ENCODE measurements at places on chromosomes 3 and 15. TPM values are rescaled to one million over a fixed set of nuclear protein-coding genes. Genes with fewer than 3 reads are reported as not detected.

XCR1 gene
- total RNA-seq: 0.14 TPM

ANKUB1 gene
- total RNA-seq: not detected

DNAH1 gene
- 10.3 TPM for total RNA-seq

ZMYND10 gene
- total RNA-seq: not detected

CFAP20DC gene
- total RNA-seq: not detected

PLA2G4E gene
- total RNA-seq: not detected

NAALADL2 gene
- 42.4 TPM for total RNA-seq
